Stimulated activated naive CD8-positive, alpha-beta T cell treated with anti-CD3 and anti-CD28 coated beads, Interleukin-15, amount 100 ng/mL, for 72 hours (primary cell): ENCODE measurements at places on chromosomes 11 and 22.

DNA sequence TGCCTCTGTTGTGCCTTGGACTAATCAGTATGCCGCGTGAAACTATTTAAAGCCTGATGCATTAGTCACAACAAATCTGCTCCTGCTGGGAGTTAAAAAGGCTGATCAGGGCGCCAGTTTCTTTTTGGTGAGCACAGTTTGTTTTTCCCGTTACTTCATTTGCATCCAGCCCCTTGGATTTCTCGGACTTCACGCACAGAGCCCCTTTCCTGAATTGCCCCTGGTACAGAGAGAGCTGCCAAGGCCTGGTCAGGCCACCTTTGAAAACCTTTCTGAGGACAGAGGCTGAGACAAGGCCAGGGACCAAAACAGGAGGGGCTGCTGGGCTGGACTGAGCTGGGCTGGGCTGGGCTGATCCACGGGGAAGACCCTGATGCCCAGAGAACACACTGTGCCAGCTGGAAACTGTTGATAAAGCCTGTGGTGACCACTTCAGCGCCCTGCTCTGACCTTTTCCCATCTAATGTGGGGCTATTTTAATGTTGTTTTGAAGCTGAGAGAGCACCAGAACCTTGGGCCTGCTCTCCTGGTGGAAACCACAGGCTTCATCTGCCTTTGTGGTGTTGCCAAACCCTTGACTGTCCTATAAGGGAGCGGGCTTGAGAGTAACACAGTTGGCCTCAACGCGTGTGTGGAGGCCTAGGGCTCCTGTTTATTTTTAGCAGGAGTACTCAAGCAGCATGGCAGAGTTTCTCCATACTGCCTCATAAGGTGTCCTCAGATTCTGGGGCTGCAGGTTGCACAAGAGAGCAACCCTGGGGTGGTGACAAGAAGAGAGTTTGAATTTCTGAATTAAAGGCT is 44.2 kb downstream of the NAV2 start:
- no peak for DNase-seq

- no peak for DNase-seq
These were observed 667 bp downstream of the ACCS start for GRCh38 chr11:44066732-44067141.

DNA sequence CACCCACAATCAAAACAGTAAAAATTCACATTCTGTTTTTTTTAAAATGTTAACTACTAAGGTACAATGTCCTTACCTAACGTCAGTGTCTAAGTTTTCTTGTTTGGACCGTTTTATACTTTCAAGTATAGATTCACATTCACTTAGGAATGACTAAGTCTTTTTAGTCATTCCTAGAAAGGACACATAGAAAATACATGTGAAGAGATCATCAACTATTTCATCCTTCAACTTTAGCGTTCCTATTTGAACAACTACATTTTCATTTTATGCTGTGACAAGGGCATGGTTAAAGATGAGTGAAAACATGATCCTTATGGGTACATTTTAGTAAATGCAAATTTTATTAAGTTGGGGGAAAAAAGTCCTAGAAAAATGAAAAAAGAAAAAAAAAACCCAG is 62.8 kb downstream of the DDX10 start:
- no peak for DNase-seq

DNA sequence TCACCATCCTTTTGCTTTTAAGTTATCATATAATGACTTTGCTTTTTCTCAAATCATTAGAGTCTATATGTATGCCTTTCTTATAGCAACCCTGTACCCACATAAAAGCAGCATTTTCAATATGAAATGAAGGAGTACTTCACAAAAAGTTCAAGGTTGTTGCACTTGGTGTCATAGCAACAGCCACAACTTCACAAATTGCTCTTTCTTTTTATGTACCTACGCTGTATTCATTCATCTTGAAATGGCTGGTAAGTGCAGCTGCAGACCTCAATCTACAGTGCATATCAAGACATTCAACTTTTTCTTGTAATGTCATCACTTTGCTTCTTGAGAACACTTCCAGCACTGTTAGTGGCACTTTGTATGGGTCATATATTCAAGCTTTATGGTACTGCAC is 18.6 kb downstream of the CWC15 start:
- DNase-seq: no peak
